CMK (cell line): ENCODE measurements at places on chromosomes 3 and 15.
A peak's percentile ranks its signal among the peaks of the same experiment; 100 is the strongest.

DNA sequence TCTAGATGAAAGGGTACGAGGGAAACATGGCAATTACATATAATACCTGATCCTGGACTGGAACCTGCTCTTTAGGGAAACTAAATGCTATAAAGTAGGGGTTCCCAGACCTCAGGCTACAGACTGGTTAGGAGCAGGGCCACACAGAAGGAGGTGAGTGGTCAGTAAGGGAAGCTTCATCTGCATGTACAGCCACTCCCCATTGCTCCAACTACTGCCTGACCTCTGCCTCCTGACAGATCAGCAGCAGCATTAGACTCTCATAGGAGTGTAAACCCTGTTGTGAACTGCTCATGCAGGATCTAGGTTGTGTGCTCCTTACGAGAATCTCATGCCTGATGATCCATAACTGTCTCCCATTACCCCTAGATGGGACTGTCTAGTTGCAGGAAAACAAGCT is 78.9 kb upstream of the PSMD6 start:
- no peak for DNase-seq

- DNase-seq, result no peak
Measured at GRCh38 chr15:26665957-26666791, 106.7 kb downstream of the GABRB3 start.

DNA sequence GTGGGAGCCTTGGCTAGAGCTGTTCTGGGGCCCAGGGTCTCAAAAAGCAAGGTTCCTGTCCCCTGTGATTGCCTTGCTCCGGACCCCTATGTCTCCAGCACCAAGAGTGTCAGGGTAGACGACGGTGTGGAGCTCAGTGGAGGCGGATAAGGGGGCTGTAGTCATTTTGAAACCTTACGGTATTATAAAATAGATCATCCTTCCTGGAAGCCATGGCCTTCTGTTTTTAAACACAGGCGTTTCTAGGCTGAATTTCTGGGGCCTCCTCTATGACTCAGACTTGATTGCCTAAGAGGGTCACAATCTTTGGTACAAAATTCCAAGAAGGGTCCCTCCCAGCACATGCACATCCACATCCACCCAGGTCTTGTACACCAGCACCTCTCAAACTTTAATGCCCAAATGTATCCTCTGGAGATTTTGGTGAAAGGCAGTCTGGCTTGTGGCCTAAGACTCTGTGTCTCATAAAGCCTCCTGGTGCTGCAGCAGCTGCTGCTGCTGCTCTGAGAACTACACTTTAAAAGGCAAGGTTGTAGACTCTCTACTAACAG is 70.5 kb upstream of the XCR1 start:
- DNase-seq, result no peak

DNA sequence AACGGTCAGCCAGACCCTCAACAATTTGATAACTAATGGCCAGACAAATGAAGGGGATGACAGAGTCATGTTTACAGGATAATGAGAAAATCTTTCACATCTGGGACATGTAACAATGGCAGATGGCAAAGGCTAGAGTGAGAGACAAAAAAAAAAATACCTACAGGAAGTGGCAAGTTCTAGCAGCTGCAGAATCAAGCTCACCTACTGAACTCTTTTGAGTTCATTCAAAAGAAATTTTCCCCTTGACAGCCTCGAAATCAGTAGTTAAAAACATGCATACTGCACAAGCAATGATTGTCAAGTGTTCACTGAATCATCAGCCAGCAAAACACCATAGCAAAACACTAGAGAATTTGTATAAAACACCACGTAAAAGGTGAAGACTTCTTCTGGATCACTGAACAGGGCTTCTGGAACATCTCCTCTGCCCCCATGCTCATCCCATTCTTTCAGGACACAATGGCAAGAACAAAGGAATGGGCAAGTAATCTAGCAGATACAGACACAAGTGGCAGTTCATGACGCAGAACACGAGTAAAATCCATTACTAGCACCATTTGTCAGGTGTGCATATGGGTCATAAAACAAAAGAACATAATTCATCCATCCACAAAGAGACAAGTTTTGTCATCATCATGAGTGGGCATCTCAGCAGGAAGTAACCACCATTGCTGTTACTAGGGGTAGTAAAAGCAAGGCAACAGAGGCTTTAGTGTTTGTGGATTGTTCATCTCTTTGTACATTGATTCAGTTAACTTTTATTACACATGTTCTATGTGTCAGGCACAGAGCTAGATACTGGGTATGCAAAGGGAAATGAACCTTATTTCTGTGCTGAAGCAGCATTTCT is 13.8 kb upstream of the KCNMB2 start:
- no peak for DNase-seq

- DNase-seq, result no peak
Measured at GRCh38 chr3:158097593-158098308, 8.5 kb downstream of the SHOX2 start.

- no peak for DNase-seq
Measured at GRCh38 chr15:90432253-90432652, 44.2 kb downstream of the IQGAP1 start.

- DNase-seq, result no peak
Measured at GRCh38 chr3:54837964-54838363, 89.9 kb downstream of the LRTM1 start.

DNA sequence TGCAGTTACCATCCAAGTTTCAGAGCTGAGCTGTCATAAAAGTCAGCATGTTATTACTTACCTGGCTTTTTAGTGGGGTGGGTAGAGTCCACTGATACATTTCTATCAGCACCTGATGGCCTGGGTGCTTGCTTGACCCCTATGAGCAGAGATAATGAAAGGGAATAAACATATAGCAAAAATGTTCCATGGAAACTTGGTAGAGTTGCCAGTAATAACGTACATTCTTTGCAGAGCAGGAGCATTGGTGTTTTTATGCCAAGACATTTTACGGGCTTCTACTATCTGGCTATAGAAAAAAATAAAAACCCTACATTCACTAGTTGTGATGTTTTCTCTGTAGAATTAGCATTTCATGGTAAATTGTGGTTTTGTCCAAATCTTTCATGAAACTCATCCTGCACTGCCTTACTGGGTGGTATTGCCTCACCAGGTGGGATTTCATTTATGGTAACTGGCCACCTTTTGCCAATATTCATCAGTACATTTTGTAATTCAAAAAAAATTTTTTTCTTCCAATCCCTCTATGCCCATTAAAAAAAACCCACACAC is 70.9 kb downstream of the TFG start:
- DNase-seq, result no peak

DNA sequence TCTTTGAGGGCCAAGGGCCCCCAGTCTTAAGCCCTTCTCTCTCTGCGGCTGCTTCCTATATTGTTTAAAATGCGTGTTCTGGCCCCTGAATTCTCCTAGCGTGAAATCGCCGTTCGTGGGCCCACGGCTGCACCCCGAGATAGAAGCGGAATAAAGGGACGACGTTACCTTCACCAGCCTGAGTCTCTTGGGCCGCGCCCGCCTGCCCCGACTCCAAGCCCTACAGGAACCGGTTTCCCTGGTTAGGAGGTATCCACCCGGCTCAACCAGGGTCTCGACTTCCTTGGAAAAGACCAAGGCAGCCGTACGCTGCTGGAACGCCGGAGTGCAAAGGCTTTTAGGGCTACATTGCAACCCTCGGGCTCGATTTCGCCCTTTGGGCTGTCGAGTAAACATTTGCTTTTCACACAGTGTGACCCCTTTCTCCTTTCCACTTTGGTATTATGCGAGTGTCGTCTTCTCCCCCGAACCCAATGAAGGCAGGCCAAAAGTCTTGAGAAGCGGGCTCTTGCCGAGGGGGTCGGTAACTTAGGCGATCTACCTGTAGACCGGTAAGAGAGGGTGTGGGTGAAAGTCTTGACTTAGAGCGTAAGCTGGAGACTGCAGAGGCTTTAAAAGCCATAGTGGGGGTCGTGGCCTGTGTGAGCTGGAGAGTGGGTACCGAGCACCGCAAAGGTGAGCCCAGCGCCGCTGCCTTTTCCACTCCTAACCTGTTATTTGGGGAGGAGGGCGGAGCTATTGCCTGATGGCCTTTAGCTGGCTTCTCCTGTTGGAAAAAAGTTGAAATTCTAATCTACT is 2.0 kb downstream of the TRIM71 start:
- DNase-seq, result no peak

- no peak for DNase-seq
Measured at GRCh38 chr3:78670746-78671145, 1097.1 kb downstream of the ROBO1 start.

- no peak for DNase-seq
Measured at GRCh38 chr15:61034678-61035291, 194.3 kb downstream of the RORA start.

DNA sequence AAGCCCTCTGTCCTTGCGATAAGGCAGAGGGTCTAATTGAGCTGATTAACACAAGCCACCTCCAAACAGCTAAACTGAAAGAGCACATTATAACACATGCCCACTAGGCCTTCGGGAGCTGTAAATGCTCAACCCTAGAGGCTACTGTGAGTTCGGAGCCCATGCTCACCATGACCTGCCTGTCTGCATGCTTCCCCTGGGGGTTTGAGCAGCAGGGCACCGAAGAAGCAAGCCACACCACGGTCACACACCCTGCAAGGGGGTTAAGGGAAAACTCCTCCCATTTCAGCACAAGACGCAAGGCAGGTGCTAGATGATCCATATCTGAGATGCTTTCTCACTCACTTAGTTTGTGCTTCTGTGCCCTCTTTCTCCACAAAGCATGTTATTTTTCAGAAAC is 435.9 kb upstream of the CADM2 start:
- DNase-seq, result no peak

- no peak for DNase-seq
Measured at GRCh38 chr3:97687734-97688133, 76.8 kb upstream of the ARL6 start.

DNA sequence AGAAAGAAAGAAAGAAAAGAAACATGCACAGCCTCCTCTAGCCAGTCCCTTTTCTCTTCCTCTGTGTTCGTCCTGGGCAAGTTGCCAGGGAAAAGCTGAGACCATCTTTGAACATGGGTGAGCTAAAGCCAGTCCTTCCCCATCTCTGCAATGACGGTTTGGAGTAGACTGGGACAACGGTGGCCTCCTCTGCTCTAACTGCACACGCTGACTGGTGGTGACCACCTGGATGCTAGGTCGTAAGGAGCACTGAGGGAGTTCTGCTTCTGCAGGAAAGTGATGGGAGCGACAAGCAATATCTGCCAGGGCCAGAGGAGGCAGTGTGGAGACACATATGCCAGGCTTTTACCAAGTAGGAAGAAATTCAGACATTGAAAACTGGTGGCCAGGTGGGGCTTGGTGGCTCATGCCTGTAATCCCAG is 111.7 kb downstream of the NUP210 start:
- no peak for DNase-seq

- DNase-seq, result no peak
Measured at GRCh38 chr3:48440590-48440958, 517 bp downstream of the TMA7 start.

GRCh38 chr3:20104167-20104661 is 64.0 kb downstream of the KAT2B start:
- peak; percentile 18 for DNase-seq

- no peak for DNase-seq
Measured at GRCh38 chr15:74535388-74536084, 5.5 kb upstream of the ARID3B start.

GRCh38 chr15:88705769-88706165 is 67.0 kb downstream of the ISG20 start:
- no peak for DNase-seq

- no peak for DNase-seq
Measured at GRCh38 chr15:75662823-75663519, 15.3 kb downstream of the SNX33 start.

DNA sequence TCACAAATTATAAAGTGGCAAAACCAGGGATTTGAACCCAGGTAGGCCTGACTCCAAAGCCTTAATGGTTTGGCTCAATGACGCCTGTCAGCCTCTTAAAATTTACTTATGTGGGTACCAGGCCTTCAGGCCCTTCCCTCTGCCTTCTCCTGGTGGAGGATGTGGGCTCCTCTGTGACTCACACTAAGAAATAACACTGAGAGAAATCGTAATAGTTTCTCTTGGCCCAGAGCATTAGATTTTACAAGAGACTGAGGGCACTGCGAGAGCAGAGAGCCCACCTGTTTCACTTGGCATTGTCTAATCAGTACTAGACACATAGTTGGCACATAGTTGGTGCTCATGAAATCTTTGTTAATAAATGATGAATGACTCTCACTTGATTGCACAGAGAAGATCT is 505.2 kb downstream of the SHQ1 start:
- DNase-seq, result no peak

DNA sequence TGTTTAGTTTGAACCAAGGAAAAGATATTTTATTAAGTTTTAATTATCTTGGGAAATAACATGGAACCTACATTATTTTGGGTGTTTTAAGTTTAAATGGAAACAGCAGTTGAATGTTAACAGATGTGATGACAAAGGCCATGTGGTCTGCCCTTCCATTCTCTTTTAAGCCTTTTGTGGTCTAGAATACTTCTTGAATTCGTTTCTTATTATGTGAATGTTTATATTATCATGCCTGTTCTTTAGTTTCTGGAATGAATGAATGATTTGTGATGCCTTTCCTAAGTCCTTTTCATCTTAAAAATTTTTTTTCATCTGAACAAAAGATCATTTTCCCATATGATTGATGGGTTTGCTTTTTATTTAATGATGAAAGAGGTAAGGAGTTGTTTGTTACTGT is 44.6 kb downstream of the SNRK start:
- no peak for DNase-seq

DNA sequence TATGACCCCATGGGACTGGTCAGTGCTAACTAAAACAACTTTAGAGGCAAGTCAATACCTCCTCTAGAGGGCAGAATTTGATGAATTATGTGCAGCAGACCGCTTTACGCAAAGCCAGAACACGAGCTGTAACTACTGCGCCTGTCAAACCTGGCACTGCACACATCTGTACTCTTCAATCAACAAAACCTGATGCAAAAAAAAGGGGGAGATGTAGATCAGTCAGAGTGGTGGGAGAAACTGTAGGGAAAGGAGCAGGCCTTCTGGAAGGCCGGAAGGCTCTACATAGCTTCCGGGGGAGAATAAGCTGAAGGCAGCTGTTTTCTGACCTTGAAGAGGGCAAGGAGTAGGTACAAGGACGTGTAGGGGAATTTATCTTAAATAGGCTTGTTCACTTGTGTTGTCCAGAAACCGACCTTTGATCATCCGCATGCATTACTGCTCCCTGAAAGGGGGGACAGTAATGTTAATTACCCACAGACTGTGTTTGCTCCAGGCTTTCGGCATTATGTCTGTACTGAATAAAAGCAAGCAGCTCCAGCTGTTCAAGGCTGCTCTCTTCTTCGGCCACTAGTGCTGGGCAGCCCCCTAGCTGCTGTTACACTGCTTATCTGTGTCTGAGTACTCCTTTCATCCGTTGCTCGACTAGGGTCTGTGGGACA is 41.0 kb downstream of the GPR160 start:
- DNase-seq, result no peak

DNA sequence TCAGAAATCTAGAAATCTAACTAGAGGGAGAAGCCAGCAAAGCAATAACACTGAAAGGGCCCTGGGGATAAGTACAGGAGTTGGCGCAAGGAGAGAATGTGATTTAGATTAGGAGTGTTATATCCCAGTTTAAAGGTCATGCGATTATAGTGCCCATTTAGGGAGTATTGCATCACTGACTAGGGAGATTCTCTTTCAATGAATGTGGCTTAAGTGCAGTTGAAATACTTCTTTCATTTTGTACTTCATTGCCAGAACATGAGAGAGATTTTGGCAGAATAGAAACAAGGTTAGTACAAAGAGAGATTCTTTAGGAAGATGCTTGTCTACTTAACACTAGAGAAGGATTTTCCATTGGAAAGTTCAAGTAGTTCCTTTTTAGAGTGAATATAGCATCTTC is 13.9 kb downstream of the ROBO2 start:
- DNase-seq, result no peak

- no peak for DNase-seq
Measured at GRCh38 chr3:19221081-19221480, 72.8 kb downstream of the KCNH8 start.
